ENCODE measurements at places on chromosomes 1 and 21.
A peak's percentile ranks its signal among the peaks of the same experiment; 100 is the strongest.

- DNase-seq = no peak
Measured at GRCh38 chr1:65229754-65230339, 79.5 kb upstream of the DNAJC6 start.

- no peak for DNase-seq
Measured at GRCh38 chr1:154295408-154296235, 23.2 kb downstream of the HAX1 start.

GRCh38 chr21:32543975-32544374 lies 41.3 kb downstream of the TCP10L start:
- DNase-seq = no peak

DNA sequence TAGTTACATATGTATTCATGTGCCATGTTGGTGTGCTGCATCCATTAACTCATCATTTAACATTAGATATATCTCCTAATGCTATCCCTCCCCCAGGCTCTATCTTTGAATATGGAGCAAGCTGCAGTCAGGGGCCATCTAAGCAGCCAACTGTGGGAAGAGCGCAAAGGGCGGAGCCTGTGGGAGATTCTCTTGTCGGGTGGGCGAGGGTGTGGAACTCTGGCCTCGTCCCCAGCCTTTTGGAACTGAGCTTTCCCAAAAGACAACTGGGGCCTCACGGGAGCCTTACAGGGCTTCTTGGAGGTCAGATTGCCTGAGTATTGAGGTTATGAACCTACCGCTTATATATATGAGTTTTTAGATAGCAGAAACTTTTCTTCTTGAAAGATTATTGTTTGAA lies 117.2 kb downstream of the HHAT start:
- DNase-seq = no peak

GRCh38 chr1:154520333-154520732 lies 18.1 kb upstream of the SHE start:
- DNase-seq = no peak

GRCh38 chr1:14959059-14959694 lies 194.4 kb upstream of the TMEM51 start:
- no peak for DNase-seq

DNA sequence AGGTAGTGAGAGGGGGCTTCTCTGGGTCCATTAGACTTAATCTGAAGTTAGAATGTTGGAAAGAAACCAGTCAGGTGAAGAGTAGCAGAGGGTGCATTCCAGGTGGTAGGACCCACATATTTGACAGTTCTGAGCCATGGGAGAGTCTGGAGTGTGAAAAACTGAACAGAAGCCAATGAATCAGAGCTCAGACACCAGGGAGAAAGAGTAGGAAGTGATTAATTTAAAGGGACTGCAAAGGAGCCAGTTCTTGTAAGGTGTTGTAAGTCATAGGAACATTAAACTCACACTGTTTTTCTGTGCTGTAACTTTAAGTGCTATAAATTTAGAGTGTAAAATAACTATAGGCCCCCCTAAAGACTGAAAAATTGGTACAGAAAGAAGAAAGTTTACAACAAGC lies 5.9 kb upstream of the DHX9 start:
- no peak for DNase-seq

- DNase-seq = no peak
Measured at GRCh38 chr1:94925004-94925403, 1.9 kb downstream of the CNN3 start.

DNA sequence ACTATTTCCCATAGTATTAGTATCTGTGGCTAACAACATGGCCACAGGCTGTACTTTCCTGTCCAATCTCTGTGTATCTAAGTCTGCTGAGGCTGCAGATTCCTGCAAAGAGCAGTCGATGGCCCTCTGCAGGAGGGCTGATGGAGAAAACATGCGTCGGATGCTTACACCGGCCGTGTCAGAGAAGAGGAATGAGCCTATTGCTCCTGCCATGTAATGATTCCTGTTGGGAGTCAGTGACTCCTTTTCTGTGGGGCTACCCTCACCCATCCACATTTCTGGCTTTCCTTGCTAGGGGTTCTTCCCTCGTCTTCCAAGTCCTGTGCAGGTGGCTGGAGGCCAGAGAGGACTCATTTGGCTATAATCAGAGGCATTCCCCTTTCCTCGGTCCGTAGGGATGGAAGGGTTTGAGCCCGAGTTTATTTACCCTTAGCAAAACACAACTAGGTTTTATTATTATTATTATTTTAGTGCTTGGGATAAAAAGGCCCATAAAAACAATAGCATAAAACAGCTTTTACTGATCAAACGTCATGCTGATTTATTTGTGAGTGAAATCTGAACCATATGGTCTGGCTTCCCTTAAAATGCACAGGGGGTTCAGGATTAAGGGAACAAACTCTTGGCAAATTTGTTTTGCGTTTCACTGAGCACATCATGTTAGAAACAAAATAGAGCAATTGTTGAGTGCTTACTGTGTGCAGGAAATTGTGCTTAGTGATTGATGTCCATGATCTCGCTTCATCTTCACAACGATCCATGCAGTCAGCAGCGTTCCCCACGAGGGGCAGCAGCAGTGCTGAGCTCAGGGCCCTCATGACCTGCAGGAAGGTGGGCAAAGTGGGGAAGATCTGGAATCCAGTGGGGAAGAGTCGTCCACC lies 70.8 kb downstream of the KIF26B start:
- no peak for DNase-seq

GRCh38 chr21:38879912-38880576 lies 74.3 kb downstream of the ETS2 start:
- DNase-seq = no peak

DNA sequence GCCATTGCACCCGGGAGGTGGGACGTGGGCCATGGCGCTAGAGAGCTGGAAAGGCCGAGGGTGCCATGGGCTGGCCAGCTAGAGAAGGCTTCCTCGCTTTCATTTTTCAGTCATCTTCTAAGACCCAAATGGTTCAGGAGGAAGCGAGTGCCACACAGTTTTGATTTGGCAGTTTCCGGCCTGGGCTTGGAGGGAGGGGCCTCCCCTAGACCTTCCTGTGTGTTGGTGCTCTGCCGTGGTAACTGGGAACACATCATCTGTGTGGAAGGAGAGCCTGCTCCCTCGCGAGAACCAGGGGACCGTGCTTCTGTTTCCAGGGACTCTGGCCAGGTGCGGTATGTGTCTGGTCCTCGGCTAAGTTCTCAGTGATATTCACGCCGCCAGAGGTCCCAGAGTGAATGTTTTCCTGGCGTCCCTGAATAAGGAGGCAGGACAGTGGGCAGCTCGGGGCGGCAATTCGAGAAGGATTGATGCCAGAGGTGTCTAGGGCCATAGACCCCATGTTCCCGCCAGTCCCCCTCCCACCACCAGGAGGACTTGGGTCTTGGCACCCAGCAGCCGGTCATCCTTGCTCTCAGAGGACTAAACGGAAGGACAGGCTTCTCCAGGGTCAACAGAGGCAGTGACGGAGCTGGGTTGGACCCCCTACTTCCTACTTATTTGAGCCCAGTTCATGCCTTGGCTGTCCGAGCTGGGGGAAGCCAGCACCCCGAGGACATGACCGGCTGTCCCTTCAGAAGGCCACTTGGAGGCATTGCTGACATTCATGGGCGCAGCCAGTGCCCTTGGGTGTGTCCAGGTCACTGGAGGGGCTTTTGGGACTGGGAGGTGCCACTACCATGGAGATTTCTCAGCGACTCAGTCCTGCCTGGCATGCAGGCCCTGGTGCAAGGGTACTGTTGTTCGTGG lies 2.7 kb upstream of the NPHP4 start:
- no peak for DNase-seq

GRCh38 chr1:40976952-40977690 lies 2.4 kb upstream of the CTPS1 start:
- DNase-seq = no peak

GRCh38 chr1:229388897-229389580 lies 44.9 kb downstream of the ACTA1 start:
- DNase-seq = no peak

GRCh38 chr1:233470741-233471499 lies 143.0 kb upstream of the KCNK1 start:
- DNase-seq = no peak

DNA sequence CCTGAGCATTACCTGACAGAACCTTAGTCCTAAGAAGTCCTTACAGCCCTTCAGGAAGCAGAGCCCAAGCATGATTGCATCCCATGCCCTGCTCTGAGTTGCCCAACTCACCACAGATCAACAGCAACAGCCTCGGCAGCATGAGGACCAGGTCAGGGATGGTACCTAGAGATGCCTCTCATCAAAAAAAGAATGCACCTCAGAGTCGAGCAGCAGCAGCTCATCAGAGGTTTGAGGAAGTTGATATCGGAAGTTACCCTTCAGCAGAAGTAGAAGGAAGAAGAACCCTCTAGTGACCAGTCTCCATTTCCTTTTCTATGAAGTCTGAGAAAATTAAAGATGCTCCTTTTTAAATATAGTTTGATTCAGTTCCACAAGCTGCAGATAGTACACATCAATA lies at the start of gene FCRL1:
FCRL1 (minus strand) TSS at position 225 of the 400 bp plus-strand sequence; CDS start at position 142, 83 bp downstream.
- DNase-seq = no peak

GRCh38 chr1:246907472-246907871 lies 24.3 kb downstream of the AHCTF1 start:
- DNase-seq = peak; percentile 43

DNA sequence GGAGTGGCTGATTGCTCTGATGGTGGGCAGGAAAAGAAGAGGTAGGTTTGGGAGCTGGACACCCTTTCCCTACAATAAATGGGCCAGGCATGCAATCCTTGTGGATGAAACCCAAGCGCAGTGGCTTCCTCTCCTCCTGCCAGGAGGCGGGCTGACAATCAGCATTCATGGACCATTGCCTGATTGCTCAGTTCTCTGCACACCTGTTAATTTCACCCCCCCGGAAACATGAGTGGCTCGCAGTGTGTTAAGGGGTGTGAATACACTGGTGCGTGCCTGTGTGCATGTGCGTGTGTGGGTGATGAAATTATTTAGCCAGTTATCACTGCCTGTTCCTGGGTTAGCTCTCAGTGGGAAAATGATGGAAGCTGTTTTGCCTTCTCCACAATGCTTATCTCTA lies 310.7 kb downstream of the PCP4 start:
- no peak for DNase-seq

- DNase-seq = no peak
Measured at GRCh38 chr1:237201155-237201554, 159.2 kb downstream of the RYR2 start.

- no peak for DNase-seq
Measured at GRCh38 chr1:93317207-93317606, 28.5 kb upstream of the DR1 start.

DNA sequence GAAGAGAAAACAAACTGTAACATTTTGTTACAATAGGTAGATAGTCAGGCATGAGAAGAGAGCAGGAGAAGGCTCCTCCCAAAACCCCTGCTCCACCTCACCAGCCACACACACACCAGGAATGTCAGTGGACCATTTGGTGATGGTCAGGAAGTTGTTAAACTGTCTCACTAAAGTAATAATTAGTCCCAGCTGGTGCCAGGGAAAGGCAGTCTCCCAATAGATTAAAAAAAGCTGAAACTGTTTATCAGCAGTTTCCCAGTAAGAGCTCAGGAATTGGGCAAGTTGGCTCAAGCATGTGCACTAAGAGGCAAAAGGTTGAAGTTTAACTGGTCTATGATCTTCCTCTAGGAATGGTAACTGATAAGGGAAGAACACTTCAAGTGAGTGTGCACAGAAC lies 249.6 kb downstream of the COL11A1 start:
- DNase-seq = no peak

GRCh38 chr1:98277118-98277517 lies 356.3 kb upstream of the DPYD start:
- no peak for DNase-seq

- no peak for DNase-seq
Measured at GRCh38 chr1:87230501-87230900, 98.2 kb upstream of the LMO4 start.

GRCh38 chr1:14786681-14787080 lies 188.2 kb downstream of the KAZN start:
- no peak for DNase-seq

GRCh38 chr1:211145944-211146343 lies 12.0 kb upstream of the KCNH1 start:
- DNase-seq = no peak

DNA sequence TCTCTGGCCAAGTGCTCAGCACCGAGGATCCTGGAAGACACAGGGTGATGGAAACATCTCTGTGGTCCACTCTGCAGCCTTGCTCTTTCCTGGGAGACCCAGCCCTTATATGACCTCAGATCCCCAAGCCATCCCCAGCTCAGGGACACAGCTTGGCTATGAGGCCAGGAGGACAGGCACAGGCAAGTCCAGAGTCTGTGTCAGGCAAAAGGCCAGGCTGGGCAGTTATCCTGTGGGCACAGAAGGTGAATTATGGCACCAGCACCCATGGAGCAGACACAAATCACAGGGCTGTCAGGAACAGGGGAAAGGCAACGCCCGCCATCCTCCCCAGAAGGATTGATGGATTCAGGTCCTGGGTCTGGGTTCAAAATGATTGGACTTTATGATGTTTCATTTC lies 52.1 kb upstream of the SCMH1 start:
- DNase-seq = no peak

GRCh38 chr1:196734460-196734859 lies 40.2 kb upstream of the CFHR3 start:
- DNase-seq = no peak
